ENCODE measurements at places on chromosomes 2 and 18.
A peak's percentile ranks its signal among the peaks of the same experiment; 100 is the strongest.

DNA sequence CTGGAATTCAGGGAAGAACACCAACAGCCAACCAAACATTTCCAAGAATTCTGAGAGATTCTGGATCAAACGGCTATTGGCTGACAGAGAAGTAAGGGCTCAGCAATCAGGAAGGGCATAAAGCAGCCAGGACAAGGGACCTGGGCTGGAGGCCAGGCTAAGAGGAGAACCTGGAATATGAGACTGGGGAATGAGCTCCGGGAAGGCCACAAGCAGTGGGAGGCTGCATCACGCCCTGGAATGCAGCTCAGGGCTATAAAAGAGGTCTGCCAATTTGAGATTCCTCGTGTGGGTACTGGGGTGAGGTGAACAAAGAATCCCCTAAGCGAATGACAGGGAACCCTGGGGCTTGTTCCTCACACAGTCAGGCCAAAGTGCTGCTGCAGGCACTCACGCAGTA, 60.4 kb downstream of the ANO7 start:
- DNase-seq, result no peak

GRCh38 chr2:375270-375955, 87.5 kb upstream of the ALKAL2 start:
- DNase-seq, result no peak

DNA sequence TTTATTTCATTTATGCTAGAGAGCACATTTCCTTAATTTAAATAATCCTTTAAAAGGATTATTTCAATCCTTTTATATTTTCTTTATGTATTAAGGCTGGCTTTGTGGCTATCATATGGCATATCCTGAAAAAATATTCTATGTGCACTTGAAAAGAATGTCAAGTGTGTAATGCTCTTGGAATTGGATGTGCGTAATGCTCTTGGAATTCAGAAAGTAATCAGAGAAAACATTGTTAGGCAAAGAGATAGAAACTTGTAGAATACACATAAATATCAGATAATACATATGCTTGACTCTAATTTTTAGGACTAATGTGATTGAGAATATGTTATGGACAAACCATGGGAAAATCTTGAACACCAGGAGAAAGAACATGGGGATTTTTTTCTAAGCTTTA, 197.5 kb upstream of the COL3A1 start:
- no peak for DNase-seq

GRCh38 chr2:11579867-11580659, 46.2 kb downstream of the GREB1 start:
- no peak for DNase-seq

DNA sequence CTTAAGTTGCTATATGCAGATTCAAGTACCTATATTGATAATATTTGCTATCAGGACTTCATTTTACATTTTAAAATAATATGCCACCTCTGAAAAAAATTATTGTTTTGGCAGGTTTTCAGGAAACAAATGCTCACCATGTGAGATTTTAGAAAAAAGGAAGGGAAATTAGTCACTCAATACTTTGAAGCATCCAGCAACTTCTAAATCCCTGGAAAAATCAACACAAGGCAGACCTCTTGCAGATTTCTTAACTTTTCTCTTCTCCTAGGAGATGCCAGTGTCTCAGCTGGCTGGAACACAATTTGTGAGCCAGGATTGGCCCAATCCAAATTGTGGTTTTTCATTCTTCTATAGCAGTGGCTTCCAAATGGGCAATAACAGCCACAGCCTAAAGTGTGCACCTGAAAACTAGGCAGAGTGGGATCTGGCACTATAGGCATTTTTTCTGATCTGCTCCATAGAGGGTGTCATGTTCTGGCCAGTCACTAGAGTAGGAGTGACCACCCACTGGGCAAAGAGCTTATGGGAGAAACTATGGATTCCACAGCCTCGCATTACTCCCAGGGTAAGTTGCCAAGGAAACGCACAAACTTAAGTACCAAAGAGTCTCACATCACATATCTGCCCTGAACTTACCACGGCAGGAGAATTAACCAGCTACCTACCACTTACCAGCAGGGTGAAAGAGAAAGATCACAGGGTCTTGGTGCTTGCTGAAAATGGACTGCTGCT, 28.1 kb upstream of the THOC1 start:
- DNase-seq, result no peak

DNA sequence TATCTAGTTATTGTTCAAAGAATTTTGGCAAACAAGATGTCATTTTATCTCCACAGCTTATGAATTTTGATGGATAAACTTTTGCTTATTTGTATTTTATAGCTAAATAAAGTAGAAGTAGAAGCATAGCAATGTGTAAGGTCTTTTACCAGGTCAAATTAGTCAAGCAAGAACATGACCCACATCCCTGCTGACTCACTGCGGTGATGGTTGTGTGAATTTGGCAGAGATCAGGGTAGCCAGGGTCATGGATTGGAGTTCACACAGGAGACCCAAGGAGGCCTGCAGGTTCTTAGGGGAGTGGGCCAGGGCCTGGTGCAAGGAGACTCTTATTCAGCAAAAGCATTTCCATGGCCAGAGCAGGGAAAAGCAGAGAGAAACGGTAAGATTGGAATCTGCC, 18.7 kb downstream of the SP140 start:
- no peak for DNase-seq

DNA sequence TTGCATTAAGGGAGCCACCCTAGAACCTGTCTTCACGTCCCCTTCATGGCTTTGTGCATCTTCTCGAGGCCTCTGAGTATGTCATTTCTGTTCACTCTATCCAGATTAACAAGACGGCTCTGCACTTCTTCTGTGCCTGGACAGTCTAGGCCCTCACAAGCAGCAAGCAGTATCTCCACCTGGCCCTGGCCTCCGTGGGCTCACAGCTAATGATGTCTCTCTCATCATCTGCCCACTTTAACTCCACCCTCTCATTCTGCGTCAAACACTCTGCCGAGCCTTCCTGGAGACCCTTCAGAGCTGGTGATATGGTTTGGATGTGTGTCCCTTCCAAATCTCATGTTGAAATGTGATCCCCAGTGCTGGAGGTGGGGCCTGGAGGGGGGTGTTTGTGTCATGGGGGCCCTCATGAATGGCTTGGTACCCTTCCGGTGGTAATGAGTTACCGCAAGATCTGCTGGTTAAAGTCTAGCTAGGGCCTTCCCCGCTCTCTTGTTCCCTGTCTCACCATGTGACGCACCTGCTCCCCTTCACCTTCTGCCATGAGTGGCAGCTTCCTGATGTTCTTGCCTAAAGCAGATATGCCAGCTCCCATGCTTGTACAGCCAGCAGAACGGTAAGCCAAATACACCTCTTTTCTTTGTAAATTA, 132.5 kb upstream of the ID2 start:
- no peak for DNase-seq

DNA sequence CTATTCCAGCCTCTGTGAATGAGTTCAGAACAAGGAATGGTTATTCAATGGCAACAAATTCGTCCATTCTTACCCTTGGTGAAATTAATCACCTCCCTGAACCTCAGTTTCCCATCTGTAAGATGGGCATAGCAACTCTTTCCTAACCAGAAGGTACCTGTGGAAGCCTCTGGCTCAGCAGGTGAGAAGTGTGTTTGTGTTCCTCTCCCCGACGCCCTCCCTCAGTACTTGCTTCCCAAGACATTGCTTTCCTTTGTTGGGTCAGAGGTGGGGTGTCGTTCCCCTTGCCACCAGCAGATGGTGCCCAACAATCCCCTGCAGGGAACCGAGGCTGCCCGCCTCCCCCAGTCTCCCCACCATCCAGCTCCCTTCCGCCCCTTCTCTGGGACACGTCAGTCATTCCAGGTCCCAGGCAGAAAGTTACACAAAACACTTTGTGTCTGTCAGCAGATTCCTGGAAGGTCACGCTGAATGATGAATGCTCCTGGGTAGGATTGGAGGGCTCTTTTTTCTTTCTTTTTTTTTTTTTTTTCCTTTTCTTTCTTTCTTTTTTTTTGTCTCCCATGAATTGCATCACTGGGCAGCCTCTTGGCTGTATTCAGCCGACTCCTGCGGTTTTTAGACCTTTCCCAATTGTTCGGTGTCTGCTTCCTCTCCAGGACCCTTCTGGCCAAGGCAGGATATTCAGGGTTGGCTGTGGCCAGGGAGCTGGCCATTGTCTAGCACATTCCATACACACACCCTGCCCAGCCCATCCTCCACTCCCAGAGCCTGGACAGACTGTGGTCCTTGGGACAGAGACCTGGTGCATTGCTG, 117.3 kb downstream of the LPIN1 start:
- DNase-seq, result peak; percentile 82

GRCh38 chr2:18149660-18150246, 271.3 kb downstream of the KCNS3 start:
- DNase-seq, result peak; percentile 32

DNA sequence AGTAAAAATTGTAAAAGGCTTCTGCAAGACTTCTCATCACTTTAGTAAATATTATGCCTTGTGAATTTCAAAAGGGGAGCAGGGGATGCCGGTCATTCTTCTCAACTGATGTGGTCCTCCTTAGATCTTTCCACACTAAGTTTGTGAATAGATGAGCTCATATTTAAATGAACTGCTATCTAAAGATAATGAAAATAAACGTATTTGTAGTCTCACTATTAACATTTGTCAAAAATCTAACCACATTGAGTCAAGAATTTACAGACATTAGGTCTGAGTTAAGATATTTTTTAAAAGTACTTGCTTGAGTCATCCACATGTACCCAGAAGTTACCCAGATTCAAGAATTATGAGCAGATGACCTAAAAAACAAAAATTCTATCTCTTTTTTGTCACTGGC, 6.5 kb downstream of the PRPF40A start:
- DNase-seq, result no peak

- no peak for DNase-seq
Measured at GRCh38 chr2:177611310-177611886, 218.8 kb downstream of the AGPS start.

GRCh38 chr2:176742271-176742670, 470.3 kb upstream of the HNRNPA3 start:
- DNase-seq, result no peak

GRCh38 chr2:583666-584065, 93.5 kb downstream of the TMEM18 start:
- no peak for DNase-seq

GRCh38 chr2:236659758-236660150, 90.1 kb downstream of the ACKR3 start:
- no peak for DNase-seq

DNA sequence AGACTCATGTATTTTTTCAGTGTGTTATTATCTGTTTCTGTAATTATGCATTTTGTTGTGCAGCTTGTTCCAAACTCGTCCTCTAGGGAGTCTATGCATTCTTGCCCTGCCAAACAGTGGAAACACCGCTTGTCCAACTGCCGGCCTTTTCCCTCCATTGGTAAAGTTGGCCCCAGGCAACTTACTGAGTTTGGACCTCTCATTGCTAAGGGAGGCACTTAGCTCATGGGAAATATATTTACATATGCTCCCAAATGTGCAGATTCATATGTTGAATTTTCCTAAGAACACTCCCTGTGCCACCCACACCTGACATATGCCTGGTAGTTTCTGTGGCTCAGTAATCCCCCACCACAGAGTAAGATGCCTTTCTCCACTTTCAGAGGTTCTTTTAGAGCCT, 98.0 kb downstream of the TMEM185B start:
- no peak for DNase-seq

GRCh38 chr2:21043744-21044532, at the start of gene APOB:
TSS of gene APOB (minus strand) at chr2:21044073. CDS start at chr2:21043945, 128 bp downstream.
- no peak for DNase-seq

DNA sequence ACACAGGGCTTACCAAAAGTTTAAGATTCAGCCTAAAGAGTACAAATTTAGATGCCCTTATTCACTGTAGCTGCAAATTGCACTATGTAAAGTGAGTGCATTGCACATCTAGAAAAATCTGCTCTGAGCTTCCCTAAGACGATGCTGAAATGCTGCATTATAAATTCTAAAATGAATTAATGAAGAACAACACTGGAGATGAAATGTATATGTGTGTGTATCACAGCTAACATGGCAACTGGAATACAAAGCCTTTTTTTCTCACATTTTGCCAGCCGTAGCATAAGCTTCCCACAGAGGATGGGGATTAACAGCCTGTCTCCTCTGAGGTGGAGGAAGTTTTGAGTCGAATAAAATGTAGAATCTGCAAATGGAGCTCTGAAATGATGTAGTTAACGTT, 338.3 kb upstream of the ZEB2 start:
- no peak for DNase-seq
